ENCODE measurements at places on chromosomes 1 and 21. TPM values are rescaled to one million over a fixed set of nuclear protein-coding genes. Genes with fewer than 3 reads are reported as not detected.
A peak's percentile ranks its signal among the peaks of the same experiment; 100 is the strongest.

DNA sequence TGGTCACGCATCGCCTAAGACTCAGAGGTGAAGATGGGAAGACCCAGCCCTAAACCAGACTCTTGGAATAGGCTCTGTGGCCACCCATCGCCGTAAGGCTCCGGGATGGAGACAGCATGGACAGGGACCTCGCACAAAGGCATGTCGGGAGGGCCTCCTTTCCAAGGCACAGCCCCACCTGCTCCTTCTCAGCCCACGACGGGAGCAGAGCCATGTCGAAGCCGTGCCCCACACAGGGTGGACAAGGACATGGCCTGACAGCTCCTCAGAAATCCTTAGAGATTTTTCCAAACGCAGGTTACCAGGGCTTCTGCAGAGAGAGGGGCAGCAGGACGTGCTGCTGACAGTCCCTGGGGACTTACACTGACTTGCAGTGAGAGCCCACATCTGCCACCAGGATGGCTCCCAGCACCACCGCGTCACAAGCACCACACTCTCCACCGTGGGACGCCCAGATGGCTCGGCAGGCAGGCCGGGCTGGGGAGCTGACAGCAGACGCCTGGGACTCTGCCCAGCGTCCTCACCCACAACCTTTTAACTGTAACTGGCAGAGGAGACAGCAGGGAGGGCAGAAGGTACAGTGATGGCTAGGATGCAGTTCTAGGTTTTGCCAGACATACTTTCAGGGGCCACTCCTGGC lies 12.0 kb downstream of the SSU72 start:
- DNase-seq, result no peak

- no peak for DNase-seq
Observed at GRCh38 chr1:10497109-10497508, 22.4 kb downstream of the PEX14 start.

GRCh38 chr1:109890115-109890953 lies 20.3 kb upstream of the CSF1 start:
- no peak for DNase-seq

DNA sequence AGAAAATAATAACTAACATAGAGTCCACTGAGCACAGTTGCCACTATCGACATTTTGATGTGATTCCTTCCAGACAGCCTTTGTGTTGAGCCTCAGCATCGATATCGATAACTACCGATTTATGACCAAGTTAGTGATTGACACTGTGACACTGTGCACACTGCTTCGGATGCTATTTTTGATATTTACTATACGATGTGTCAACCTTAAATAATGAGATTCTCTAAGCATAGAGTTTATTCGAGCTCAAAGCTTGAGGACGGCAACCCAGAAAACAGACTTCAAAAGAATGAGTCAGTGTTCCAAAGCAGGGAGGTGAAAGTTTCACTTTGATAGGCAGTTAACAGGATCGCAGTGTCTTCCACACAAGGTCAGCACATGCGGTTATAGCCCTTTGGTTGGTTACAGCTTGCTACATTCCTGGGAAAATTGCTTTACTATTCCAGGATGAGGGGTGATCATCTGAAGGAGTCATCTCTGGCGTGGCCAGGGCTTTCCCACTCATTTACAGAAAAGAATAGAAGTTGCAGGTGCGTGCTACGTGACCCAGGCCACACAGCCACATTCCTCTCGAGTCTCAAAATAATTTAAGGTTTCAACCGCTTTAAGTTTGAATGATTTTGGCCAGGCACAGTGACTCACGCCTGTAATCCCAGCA lies 53.6 kb upstream of the EFHD2 start:
- peak; percentile 93 for DNase-seq

GRCh38 chr1:3420218-3420951 lies 34.1 kb upstream of the ARHGEF16 start:
- DNase-seq, result no peak

DNA sequence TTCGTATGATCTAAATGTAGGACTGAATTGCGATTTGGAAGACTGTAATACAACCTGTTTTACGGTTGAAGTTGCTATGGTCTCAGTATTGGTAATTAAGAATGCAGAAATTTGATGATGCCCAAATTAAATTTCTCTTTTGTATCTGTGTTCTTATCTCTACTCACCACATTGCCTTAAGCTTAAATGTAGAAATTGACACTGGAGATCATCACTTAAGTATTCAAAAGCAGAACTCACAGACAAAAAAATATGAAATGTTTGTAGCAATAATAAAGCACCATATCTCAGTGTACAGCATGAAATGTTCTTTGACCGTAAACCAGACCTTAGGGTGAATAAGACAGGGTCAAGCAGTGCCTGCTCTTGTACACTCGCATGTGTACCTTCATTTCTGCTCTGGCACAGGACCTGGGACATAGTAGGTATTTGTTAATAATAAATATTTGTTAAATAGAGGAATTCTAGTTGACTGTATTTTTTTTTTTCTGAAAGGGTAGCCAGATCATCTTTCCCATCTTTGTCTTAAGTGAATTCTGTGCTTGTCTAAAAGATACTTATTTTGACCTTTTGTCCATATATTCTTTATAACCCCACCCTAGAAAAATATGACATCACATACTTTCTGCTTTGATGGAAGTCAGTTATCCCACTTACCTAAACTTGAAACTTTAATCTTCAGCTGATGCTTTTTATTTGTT lies 1.5 kb downstream of the CDC7 start:
- no peak for DNase-seq

GRCh38 chr1:180168786-180169639 lies 14.3 kb downstream of the QSOX1 start:
- DNase-seq, result no peak

GRCh38 chr21:33762803-33763581 lies 120.7 kb downstream of the ITSN1 start:
- DNase-seq, result peak; percentile 79

DNA sequence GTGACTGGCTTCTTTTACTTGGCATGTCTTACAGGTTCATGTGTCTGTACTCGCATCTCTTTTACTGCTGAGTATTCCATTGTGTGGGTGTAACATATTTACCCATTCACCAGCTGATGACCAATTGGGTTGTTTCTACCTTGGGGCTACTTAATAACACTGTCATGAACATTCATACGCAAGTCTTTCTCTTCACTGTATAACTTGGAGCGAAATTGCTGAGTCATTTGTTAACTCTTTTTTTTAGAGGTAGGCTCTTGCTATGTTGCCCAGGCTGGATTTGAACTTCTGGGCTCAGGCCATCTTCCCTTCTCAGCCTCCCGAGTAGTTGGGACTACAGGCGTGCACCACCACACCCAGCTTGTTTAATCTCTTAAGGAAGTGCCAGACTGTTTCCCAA lies 6.5 kb downstream of the PYCR2 start:
- peak; percentile 31 for DNase-seq

DNA sequence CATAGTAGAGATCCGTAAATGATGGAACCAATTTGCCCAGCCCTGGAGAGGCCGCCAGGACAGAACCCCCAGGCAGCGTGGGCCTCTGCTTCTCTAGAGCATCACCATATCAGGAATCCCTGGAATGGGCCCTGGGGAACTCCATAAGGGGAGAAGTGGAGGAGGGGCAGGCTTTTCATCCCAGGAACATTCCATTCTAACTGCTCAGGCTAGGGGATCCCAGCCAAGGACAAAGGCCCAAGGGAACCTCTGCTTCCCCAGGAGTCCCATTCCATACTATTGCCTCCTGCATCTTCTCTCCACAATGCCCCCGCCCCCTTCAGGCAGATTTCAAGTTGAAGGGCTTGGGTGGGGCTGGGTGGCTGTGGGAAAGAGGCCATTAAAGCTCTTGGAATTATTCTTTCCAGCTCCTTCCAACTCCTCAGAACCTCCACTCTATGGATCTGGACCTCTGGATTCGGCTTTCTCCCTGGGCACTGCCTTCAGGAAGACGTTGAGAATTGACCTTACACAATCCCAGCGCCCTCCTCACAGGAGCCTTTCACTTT lies 6.0 kb downstream of the TRNP1 start:
- DNase-seq, result peak; percentile 97

DNA sequence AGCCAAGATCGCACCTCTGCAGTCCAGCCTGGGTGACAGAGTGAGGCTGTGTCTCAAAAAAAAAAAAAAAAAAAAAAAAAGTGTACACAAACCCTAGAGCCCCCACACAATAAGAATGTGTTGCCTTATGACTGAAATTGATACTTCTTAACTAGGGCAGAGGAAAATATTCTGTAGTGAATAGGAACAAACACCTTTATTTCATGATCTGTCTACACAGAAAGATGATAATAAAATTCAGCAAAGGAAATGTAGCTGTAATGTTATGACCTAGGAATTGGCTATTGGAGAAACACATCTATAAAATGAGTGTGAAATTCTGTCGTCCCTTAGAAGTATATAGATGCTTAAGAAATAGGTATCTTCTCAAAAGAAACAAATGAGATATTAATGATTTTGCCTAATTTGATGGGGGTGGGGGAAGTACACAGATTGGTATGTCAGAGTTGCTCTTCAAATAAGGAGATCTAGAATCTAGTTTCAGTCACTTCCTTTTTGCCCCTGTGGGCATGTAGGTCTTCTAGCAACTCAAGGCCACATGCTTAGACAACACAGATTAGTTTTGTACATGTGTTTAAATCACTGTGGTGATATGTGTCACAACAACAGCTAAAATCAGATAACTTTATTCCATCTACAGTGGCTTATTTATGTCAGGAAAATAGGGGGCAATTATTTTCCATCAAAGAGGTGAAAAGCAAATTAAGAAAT lies 10.7 kb upstream of the GPR25 start:
- DNase-seq, result no peak

- no peak for DNase-seq
Observed at GRCh38 chr21:31234936-31235335, 109.1 kb downstream of the TIAM1 start.

GRCh38 chr21:45090966-45091365 lies 16.6 kb downstream of the ADARB1 start:
- DNase-seq, result no peak

- no peak for DNase-seq
Observed at GRCh38 chr1:4494558-4494957, 159.9 kb upstream of the AJAP1 start.

DNA sequence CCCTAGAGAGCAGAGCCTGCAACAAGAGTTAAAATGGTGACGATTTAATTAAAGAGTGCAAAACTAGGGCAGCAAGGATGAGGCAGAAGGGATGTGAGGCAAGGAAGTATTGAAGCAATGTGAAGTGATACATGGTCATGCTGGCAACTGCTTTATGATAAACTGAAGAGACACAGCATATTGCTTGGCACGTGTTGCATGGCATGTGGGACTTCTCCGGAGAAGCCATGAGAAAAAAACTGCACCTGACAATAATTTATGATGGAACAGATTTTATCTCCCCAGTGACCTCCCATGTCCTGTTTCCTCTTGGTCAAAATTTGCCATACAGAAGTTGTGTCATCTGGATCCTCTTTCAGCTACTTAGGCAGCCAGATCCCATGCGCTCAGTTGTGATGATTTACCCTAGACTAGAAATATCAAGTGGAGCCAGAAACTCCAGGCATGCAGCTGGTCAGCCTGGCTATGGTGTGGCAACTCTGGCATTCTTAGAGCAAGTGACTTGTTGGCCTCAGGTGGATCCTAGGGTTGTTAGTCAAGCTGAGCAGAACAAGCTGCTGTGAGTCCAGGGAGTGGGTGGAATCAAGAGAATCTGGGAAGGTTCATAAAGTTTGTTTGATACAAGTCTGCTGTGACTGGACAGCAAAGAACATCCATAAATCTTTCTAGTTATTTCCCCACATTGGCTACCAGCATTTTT lies 611.4 kb upstream of the USP24 start:
- no peak for DNase-seq

DNA sequence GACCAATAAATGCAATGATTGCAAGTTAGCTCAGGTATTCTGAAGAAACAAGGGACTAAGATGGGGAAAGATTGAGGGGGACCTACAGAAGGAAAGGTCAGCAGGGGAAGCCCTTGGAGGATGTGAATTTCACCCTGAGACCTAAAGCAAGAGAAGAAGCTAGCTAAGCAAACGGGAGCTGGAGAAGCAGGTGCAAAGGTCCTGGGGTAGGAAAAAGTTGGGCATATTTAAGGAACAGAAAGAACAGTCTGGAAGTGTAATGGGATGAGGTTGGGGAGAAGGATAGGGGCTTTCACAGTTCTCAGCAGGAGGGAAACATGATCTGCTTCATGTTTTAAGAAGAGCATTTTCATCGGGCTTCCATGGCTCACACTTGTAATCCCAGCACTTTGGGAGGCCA lies 89.7 kb upstream of the SLC45A1 start:
- DNase-seq, result no peak

- DNase-seq, result peak; percentile 99
Observed at GRCh38 chr21:37435120-37435519, 68.5 kb downstream of the DYRK1A start.

DNA sequence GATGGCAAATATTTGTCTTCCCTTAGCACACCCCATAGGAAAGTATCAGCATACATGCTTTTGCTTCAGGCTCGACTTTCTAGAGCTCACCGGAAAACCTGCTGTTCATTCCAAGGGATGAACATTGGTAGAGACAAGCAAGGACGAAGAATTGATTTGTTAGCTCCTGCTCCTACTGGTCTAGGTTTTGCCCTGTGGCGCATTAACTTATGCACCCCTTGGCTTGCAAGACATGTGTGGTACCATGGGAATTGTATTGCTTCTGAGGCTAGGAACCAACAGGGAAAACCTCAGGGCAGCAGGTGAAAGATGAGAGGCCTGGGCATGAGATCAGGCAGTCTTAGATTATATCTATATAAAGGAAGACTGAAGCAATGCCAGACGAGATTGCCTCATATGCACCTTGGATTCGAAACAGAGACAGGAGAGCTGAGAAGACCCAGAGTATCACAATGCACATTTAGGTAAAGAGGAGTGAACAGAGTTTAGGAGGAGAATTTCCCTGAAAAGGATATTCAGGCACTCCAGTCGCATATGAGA lies 771.2 kb upstream of the B3GALT2 start:
- no peak for DNase-seq

DNA sequence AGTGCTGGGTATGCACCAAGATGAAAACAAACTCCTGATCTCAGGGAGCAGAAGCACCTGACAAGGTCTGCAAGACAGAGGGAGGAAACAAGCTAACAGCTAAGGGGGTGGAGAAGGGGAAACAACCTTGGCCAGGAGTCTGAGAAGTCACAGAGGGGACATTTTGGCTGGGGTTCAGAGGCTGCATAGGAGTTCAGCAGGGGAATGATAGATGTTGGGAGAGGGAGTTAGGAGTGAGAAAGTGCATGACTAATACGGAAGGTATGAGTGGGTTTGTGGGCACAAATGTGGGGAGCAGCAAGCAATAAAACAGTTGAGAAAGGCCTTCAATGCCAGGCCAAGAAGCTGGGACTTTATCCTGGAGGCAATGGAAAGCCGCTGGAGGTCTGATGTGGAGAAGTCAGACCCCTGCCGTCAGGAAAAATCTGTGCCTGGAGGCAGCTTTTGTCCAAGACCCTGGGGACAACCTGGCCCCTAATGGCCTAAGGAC lies 16.4 kb downstream of the EPHA2 start:
- DNase-seq, result peak; percentile 94

The LCE3D gene
- total RNA-seq, result not detected

The MAST2 gene
- 41.0 TPM for total RNA-seq

The SLC30A10 gene
- total RNA-seq, result not detected

The AMY1B gene
- total RNA-seq, result not detected

The ANKRD35 gene
- total RNA-seq, result 0.07 TPM

The GABRD gene
- total RNA-seq, result not detected

The FCRL2 gene
- not detected for total RNA-seq

The CRYAA gene
- total RNA-seq, result not detected

Data from astrocyte (in vitro differentiated cells and primary cell).